ENCODE measurements at places on chromosomes 1 and 21.

- DNase-seq = no peak
Measured at GRCh38 chr1:27551953-27552312, 52.0 kb downstream of the AHDC1 start.

- no peak for DNase-seq
Measured at GRCh38 chr1:77290576-77290975, 8.8 kb downstream of the AK5 start.

GRCh38 chr1:184493987-184494388, 107.2 kb downstream of the C1orf21 start:
- DNase-seq = no peak

DNA sequence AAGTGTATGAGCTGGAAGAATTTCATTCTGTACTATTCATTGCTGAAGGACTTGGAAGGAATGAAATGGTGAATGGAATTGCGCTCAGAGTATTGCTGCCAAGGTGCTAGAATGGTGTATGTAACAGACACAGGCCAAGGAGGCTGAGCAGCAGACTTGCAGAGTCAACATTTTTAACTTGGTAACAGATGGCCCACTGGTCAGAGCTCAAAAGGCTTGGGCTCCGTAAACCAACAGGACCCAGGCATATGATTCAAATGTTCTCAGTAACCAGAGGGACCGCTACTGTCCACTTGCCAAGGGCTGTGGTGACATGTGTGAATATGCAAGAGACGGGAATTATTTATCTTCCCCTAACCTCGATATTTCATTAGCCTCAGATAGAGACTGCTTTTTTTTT, 28.8 kb upstream of the PTGFRN start:
- no peak for DNase-seq

GRCh38 chr1:89306273-89306672, 33.6 kb upstream of the GBP5 start:
- DNase-seq = no peak

- DNase-seq = no peak
Measured at GRCh38 chr1:244846653-244847052, 11.2 kb downstream of the COX20 start.

GRCh38 chr1:224500796-224501195, 66.2 kb upstream of the WDR26 start:
- no peak for DNase-seq

DNA sequence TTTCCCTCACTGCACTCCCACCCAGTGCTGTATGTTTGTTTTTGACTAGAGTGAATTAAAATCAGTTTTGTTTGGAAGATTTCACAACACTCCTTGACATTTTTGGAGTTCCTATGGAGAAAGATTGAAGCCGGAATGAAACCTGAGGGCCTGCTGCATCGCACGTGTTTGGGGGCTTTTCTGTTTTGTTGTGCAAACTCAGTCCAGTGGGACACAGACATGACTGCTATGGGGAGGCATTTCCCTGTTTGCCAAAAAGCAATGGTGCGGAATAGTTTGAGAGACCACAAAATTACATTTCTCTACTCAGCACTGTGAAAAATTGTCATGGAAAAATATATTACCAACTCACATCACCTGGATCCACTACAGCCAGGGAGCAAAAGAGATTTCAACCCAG, 43.8 kb upstream of the KCNE2 start:
- DNase-seq = no peak

DNA sequence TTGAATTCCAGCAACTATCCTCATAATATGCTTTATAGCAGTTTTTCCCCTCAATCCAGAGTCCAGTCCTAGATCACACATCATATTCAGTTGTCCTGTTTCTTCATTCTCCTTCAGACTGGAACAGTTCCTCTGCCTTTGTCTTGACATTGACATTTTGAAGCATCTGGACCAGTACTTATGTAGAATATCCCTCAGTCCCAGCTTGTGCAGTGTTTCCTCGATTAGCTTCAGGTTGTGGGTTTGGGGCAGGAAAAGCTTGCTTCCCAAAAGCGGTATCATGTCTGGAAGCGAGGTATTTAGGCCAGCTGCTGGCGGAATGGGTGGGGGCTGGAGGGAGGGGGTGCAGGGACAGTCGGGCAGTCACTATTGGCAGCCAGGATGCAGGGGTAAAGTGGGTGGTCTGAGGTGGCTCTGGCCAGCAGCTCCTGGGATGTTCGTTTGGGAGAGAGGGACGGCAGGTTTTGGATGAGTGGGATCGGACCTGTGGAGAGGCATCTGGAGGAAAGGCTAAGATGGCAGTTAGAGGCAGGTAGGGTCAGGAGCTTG, 6.5 kb downstream of the THEMIS2 start:
- no peak for DNase-seq

- DNase-seq = no peak
Measured at GRCh38 chr21:25639551-25640201, 618 bp downstream of the JAM2 start.

GRCh38 chr21:39397646-39398385, 47.8 kb downstream of the LCA5L start:
- DNase-seq = no peak

- peak; percentile 22 for DNase-seq
Measured at GRCh38 chr1:46442317-46443161, 47.1 kb upstream of the DMBX1 start.

- DNase-seq = no peak
Measured at GRCh38 chr1:154463512-154463990, 38.5 kb upstream of the TDRD10 start.

DNA sequence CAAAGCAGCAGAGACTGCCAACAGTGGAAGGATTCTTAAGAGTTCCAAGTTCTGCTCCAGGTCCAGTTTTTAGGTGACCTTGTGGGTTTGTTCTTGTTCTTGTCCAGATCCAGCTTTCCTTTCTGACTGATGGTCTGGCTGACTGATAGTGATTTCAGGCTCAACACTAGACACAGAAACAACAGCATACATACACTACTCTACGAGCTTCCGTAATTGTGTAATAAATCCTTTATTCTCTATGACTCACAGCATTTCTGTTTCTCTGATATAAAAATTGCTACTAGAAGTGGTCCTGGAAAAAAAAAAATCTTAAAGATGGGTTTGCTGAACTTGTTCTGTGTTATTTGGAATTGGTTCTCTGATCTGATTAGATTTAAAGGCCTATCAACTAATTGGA, 62.2 kb upstream of the PTCH2 start:
- no peak for DNase-seq

DNA sequence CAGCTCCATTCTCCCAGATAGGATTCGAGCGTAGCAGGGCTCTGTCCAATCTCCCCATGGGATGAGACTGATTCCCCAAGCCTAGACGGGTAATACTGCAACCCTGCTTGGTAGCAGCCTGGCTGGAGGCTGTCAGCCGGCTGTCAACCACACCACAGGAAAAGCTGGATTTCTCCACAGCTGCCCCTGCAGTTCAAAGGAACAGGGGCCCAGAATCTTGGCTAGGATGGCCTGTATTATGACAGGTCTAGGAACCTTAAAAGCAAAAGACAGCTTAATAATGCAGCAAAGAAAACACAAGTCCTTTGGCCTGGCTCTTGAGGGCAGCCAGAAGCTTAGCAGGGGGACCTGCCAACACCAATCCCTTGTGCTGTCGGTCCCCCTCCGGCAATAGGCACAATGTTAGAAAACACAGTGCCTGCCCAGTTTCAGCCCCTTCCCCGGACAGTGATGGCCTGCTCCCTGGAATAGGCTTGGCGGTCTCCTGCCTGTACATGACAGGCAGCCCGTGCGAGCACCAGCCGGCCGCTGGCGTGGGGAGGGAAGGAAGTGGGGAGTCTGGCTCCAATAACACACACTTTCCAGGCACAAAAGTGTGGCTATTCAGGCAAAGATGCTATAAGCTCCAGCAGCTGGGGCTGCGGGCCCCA, 90.5 kb downstream of the TRABD2B start:
- no peak for DNase-seq

GRCh38 chr1:181504399-181504842, 21.1 kb downstream of the CACNA1E start:
- no peak for DNase-seq

DNA sequence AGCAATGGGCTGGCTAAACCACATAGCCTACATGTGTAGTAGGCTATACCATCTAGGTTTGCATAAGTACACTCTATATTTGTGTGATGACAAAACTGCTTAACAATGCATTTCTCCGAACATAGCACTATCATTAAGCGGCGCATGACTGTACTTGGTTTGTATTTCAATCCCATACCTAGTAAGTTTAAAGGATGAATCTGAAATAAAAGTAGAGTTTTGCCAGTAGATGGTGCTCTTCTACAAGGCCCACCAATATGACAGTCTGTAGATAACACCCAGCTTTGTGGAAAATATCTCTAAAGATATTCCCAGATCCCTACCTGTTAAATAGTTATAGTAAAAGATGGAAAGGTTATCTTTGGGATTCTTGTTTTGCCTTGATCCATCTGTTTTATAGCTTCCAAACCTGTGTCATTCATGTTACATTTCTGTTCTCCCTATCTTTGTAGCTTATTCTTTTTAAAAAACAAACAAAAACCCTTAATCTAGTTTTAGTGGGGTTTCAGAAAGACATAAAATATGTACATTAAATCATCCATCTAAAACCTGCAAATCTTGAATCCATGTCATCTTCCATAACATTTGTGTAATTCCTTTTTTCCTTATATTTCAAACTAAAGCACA, 33.9 kb upstream of the ASPM start:
- no peak for DNase-seq

- no peak for DNase-seq
Measured at GRCh38 chr1:94265906-94266305, 28.5 kb upstream of the ARHGAP29 start.

DNA sequence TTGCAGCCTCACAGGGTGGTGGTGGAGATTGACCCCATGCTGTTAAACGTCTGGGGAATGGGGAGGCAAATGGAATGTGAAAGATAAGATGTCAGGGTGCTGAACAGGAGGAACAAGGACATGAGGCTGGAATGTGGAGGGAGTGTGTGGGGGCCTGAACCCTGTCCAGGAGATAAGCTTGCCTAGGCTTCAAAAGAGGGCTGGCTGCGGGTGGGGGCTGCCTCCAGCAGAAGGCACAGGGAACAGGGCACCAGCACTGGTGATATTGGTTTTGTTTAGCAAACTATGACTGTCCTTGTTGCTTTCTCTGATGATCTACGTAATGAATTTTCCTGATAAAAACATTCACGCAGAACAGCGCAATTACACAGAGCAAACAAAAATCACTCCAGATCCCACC, 52.4 kb upstream of the LRP8 start:
- no peak for DNase-seq

GRCh38 chr1:116346943-116347673, 25.9 kb upstream of the ATP1A1 start:
- DNase-seq = no peak

DNA sequence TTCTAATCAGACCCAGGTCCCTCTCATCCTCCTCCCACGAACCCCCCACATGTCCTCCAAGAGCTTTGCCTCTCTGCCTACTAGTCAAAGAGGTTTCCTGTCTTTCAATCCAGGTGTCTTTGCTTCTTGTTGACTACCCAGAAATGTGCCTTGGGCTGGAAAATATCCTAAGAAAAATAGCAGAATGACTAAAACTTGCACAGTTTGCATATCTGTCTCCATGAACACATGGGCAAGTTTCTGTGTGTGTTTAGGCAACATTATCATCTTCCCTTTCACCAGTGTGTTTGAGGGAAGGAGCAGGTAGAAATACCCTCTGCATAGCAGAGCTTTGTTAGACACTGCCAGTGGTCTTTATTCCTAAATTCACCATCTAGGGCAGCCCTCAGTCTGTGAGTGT, 1.5 kb downstream of the C1orf116 start:
- DNase-seq = no peak

DNA sequence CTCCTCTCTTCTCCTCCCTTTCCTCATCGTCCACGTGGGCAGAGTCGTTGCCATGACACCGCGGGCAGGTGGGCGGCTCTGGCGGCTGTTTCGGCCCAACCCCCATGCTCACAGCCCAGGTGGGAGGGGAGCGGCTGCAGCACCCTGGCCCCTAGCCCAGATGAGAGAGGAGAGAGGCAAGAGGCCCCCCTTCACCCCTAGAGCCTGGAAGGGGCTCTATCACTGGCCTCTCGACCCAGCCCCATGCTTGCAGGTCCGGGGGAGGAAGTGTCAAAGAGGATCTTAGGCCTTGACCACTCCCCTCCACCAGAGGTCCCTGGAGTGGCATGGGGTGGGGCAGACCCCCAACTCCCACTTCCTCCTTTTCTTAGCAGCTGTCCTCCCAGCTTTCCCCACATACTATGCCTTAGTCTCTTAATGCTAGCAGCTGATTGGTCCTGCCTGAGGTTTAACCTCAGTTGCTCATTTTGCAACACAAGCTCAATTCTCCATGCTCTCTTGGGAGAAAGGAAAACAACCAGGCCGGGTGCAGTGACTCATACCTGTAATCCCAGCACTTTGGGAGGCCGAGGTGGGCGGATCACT, 10.4 kb downstream of the DLGAP3 start:
- no peak for DNase-seq

- DNase-seq = no peak
Measured at GRCh38 chr1:193703655-193704054, 517.2 kb upstream of the B3GALT2 start.

GRCh38 chr1:9798236-9799130, 25.3 kb downstream of the CLSTN1 start:
- DNase-seq = no peak

- no peak for DNase-seq
Measured at GRCh38 chr1:202584707-202585589, 125.3 kb downstream of the SYT2 start.

DNA sequence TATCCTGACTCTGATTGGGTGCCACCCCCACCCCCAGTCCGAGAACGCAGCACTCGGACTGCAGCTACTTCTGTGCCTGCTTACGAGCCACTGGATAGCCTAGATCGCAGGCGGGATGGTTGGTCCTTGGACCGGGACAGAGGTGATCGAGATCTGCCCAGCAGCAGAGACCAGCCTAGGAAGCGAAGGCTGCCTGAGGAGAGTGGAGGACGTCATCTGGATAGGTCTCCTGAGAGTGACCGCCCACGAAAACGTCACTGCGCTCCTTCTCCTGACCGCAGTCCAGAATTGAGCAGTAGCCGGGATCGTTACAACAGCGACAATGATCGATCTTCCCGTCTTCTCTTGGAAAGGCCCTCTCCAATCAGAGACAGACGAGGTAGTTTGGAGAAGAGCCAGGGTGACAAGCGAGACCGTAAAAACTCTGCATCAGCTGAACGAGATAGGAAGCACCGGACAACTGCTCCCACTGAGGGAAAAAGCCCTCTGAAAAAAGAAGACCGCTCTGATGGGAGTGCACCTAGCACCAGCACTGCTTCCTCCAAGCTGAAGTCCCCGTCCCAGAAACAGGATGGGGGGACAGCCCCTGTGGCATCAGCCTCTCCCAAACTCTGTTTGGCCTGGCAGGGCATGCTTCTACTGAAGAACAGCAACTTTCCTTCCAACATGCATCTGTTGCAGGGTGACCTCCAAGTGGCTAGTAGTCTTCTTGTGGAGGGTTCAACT, 2.1 kb downstream of the RBM15 start:
- no peak for DNase-seq
